Caco-2 (cell line): ENCODE measurements at places on chromosomes 1 and 21.

- no peak overlapping the region for H3K27ac ChIP-seq
- H3K36me3 ChIP-seq = no peaks in the 10 kb centered on the region
- DNase-seq = no peak
Observed at GRCh38 chr21:34938089-34938764, 110.9 kb downstream of the RUNX1 start.

GRCh38 chr1:223076362-223076761 lies 66.7 kb downstream of the TLR5 start:
- H3K36me3 ChIP-seq = no peaks in the 10 kb centered on the region
- no peak for DNase-seq
- no peak overlapping the region for H3K4me3 ChIP-seq
- no peaks in the 10 kb centered on the region; the same call in 1 of the 2 replicates for H3K27me3 ChIP-seq
- H3K27ac ChIP-seq = no peak overlapping the region

- no peaks in the 10 kb centered on the region for H3K4me1 ChIP-seq
- H3K27me3 ChIP-seq = no peaks in the 10 kb centered on the region
- H3K27ac ChIP-seq = no peak overlapping the region
- peak; percentile 36 for DNase-seq
- no peaks in the 10 kb centered on the region for H3K36me3 ChIP-seq
- peak overlapping the region; percentile 35 for H3K4me3 ChIP-seq
Observed at GRCh38 chr1:32893198-32894018, 7.1 kb downstream of the HPCA start.

GRCh38 chr1:41362357-41362721 lies 1.1 kb downstream of the FOXO6 start:
- no peaks in the 10 kb centered on the region; the same call in 1 of the 2 replicates for H3K27me3 ChIP-seq
- H3K27ac ChIP-seq = no peak overlapping the region
- no peak for DNase-seq

DNA sequence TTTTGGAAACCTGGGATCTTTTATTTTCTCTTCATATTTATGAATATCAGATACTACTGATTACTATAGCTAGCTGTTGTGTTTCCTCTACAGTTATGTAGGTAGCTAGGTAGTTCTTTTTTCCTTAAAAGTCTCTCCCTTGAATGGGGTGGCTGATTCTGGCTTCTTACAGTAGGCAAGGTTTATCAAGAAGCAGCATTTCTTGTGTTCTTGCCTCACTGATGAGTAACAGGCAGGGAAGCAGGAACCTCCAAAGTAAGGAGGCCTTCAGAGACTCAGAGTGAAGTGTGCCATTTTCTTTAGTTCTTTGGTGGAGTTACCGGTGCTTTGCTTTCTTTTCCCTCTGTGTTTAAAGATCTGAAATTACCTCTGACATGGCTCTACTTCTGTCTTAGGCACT lies 56.0 kb downstream of the ZMYM4 start:
- no peaks in the 10 kb centered on the region for H3K27me3 ChIP-seq
- no peak overlapping the region for H3K4me3 ChIP-seq
- H3K4me1 ChIP-seq = no peaks in the 10 kb centered on the region
- no peak overlapping the region for H3K27ac ChIP-seq
- no peak for DNase-seq
- no peaks in the 10 kb centered on the region for H3K36me3 ChIP-seq
